ENCODE measurements at places on chromosomes 7 and 10.

DNA sequence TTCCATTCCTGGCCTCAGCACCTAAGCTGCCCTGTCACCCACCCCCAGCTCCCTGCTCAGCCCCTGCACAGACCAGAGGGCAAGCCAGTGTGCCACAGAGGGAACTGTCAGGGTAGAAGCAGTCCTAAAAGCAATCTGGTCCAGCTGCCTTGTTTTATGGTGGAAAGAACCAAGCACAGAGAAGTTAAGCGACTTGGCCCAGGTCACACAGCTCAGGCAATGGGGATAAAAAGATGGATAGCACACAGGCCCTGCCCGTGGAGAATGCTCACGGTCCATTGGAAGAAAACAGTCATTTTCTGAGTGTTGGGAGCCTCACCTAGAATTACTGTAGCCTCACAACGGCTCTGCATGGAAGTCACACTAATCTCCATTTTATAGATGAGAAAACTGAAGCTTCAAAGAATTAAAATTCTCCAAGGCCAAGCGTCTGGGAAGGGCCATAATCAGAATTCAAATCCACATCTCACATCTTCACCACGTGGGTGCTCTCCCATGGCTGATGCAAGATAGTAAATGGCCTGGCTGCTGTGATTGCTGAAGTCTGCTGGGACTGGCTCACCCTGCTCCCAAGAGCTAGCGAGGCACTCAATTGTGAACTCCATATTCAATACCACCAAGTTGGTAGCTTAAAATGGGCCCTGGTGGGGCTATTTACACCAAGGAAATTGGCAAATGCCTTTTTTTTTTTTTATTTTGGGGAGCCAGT is 26.8 kb downstream of the C10orf105 start:
- H3K27me3 ChIP-seq = no peaks in the 10 kb centered on the region
- H3K4me1 ChIP-seq = no peaks in the 10 kb centered on the region
- H3K36me3 ChIP-seq = no peaks in the 10 kb centered on the region
- no peak for DNase-seq

DNA sequence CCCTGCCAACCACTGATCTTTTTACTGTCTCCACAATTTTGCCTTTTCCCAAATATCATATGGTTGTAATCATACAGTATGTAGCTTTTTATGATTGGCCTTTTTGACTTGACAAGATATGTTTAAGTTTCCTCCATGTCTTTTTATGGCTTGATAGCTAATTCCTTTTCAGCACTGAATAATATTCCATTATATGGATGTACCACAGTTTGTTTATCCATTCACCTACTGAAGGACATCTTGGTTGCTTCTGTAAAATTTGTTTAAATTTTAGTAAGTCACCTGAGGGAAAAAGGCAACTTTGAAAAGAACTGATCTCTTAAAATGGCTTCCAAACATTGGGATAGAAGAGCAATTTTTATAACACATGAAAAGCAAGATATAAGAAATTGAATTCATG is 43.5 kb downstream of the ATRNL1 start:
- no peak overlapping the region for H3K27ac ChIP-seq
- H3K36me3 ChIP-seq = no peaks in the 10 kb centered on the region
- DNase-seq = no peak
- no peak overlapping the region for H3K4me3 ChIP-seq
- no peaks in the 10 kb centered on the region for H3K27me3 ChIP-seq
- no peaks in the 10 kb centered on the region for H3K4me1 ChIP-seq

DNA sequence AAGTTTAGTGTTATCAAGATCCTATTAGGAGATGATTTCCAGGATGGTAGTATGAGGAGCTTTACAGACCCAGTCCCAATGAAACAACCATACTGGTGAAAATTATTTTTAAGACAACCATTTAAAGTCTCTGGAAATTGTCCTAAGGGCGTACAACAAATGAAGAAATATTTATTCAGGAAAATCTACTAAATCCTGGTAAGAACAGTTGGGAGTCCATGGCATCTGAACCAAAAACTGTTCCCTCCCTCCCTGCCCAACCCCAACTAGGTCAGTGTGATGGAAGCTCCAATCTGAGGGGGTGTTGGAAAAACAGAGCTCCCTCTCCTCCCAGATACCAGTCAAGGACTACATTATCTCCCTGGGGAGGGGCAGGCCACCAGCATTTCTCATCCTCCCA is 74.7 kb upstream of the MKLN1 start:
- no peak for DNase-seq
- no peak overlapping the region for H3K4me3 ChIP-seq
- H3K36me3 ChIP-seq = no peaks in the 10 kb centered on the region

GRCh38 chr10:48678041-48678440 is 6.6 kb upstream of the WDFY4 start:
- no peak overlapping the region for H3K27ac ChIP-seq
- no peak overlapping the region for H3K4me3 ChIP-seq
- no peaks in the 10 kb centered on the region for H3K36me3 ChIP-seq
- DNase-seq = no peak
- no peaks in the 10 kb centered on the region for H3K27me3 ChIP-seq

GRCh38 chr10:122674781-122675180 is 24.9 kb downstream of the C10orf120 start:
- H3K36me3 ChIP-seq = no peaks in the 10 kb centered on the region
- no peak overlapping the region for H3K27ac ChIP-seq

- no peak for DNase-seq
- no peak overlapping the region for H3K27ac ChIP-seq
- no peaks in the 10 kb centered on the region for H3K27me3 ChIP-seq
- no peaks in the 10 kb centered on the region for H3K4me1 ChIP-seq
Observed at GRCh38 chr7:132063800-132064199, 507.4 kb upstream of the PODXL start.

DNA sequence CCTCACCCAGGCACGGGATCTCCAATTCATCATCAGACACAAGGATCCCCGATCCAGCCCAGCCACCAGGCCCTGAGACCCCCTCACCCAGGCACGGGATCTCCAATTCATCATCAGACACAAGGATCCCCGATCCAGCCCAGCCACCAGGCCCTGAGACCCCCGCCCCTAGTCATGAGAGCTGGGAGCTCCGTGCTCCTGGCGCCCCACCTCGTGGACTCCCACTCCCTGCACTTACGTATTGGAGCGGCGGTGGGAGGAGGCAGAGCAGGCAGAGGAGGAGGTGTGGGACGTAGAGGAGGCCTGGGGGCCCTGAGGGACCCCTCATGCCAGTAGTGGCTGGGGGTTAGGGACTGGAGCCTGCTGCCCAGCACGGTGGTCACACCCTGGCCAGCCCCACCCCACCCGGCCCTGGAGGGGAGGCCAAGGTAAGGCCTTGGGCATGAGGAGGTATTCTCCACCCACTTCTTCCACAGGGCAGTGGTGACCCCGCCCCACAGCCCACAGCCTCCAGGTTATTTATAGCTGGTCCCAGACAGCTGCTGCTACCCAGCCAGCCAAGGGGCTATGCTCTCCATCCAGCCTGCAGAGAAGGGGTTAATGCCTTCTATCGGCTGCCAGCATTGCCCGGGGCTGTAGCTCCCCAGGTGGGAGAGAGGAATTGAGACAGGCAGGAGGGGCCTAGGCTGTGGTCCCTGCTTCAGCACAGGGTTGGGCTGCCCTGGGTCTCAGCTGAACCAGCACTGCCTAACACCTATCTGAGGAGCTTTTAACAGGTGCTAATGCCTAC is 17.6 kb upstream of the CRHR2 start:
- no peaks in the 10 kb centered on the region for H3K4me1 ChIP-seq
- H3K27ac ChIP-seq = no peak overlapping the region
- no peaks in the 10 kb centered on the region for H3K27me3 ChIP-seq
- H3K4me3 ChIP-seq = no peak overlapping the region
- H3K36me3 ChIP-seq = no peaks in the 10 kb centered on the region

DNA sequence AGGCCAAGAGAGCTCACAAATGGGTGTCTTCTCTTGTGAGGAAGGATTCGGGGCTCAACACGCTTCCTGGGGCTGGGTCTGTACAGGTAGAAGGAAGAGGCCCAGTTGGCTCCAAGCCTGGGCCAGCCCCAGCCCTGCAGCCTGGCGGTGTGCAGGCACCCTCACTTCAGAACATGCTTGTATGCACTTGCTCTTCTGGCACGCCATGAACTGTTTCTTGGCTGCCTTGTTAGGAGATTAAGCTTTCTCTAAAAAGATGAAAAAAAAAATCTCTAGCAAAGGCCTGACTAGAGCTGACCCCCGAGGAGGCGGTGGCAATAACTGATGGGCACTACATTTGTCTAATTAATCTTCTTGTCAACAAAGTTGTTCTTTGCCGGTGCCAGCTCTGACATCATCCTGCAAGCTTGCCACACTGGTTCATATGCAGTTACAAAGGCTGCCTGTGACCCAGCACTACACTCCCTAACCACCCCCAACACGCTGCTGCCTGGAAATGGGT is 94.7 kb downstream of the WDR11 start:
- H3K27me3 ChIP-seq = peaks cover 9% of the 10 kb centered on the region
- no peak overlapping the region for H3K4me3 ChIP-seq
- no peak for DNase-seq
- no peaks in the 10 kb centered on the region for H3K4me1 ChIP-seq

DNA sequence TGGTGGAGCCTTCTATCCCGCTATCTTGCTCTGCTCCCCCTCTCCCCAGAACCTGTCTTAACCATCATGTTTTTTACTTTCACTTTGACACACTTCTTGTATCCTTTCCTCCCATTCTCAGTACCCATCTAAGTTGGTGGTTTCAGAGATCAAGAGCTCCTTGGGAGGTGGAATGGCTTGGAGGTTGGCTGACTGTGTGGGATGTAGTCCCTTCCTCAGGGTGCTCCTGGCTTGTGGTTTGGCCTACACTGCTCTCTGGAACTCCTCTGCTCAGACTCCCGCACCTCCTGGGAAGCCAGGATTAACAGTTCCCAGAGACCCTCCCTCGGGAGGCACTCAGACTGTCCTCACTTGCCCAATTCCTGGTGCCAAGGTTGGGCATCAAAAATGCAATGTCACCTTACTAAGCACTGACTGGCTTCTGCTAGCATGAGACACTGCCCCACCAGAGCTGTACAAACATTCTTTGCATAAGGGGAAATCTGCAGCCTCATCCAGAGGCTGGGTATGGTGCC is 93.1 kb upstream of the NAMPT start:
- H3K36me3 ChIP-seq = no peaks in the 10 kb centered on the region
- no peak for DNase-seq
- H3K27ac ChIP-seq = no peak overlapping the region
- H3K4me3 ChIP-seq = no peak overlapping the region
- H3K27me3 ChIP-seq = no peaks in the 10 kb centered on the region

- no peak overlapping the region for H3K27ac ChIP-seq
- no peaks in the 10 kb centered on the region for H3K27me3 ChIP-seq
- H3K36me3 ChIP-seq = peaks cover 10% of the 10 kb centered on the region
- no peaks in the 10 kb centered on the region for H3K4me1 ChIP-seq
- DNase-seq = no peak
- no peak overlapping the region for H3K4me3 ChIP-seq
Observed at GRCh38 chr10:14904316-14904732, 25.7 kb downstream of the SUV39H2 start.

DNA sequence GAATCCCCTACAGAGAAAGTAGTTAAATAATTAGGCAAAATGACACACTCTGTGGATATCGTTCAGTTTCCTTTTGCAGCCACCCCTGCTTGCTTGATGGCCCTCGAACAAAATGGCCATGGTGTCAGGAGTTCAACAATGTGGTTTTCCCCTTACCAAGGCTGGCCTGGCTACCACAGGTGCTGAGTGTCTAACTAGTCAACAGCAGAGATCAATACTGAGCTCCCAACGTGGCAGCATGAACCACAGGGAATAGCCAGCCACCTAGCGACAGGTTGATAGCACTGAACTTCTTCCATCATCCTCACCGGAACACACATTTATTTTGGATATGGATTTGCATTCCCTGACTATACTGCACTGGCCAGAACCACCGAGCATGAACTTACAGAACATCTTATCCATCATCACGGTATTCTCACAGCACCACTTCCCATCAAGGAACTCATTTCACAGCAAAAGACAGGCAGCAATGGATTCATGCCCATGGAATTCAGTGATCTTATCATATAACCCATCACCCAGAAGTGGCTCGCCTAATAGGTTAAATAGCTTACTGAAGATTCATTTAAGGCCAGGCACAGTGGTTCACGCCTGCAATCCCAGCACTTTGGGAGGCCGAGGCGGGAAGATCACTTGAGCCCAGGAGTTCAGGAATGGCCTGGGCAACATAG is 6.3 kb downstream of the C10orf67 start:
- H3K36me3 ChIP-seq = no peaks in the 10 kb centered on the region
- no peaks in the 10 kb centered on the region for H3K27me3 ChIP-seq
- H3K4me3 ChIP-seq = no peak overlapping the region
- no peak overlapping the region for H3K27ac ChIP-seq

GRCh38 chr7:103140061-103140460 is 8.8 kb downstream of the NAPEPLD start:
- no peak for DNase-seq
- H3K36me3 ChIP-seq = no peaks in the 10 kb centered on the region
- no peaks in the 10 kb centered on the region for H3K4me1 ChIP-seq
- no peak overlapping the region for H3K4me3 ChIP-seq
- H3K27me3 ChIP-seq = no peaks in the 10 kb centered on the region

GRCh38 chr10:71795248-71795647 is 21.9 kb upstream of the VSIR start:
- no peak for DNase-seq
- no peak overlapping the region for H3K4me3 ChIP-seq
- H3K36me3 ChIP-seq = no peaks in the 10 kb centered on the region

Measured in colonic mucosa (tissue), 4 donors.